ENCODE measurements at places on chromosomes 16 and 17. TPM values are rescaled to one million over a fixed set of nuclear protein-coding genes. Genes with fewer than 3 reads are reported as not detected.

GRCh38 chr16:67539691-67540635 is 11.3 kb downstream of the RIPOR1 start:
- no peak for DNase-seq

The C17orf113 gene
- 0.05 TPM for total RNA-seq

- DNase-seq: no peak
These were observed 22.2 kb downstream of the MMP15 start for GRCh38 chr16:58047557-58048348.

The TRAP1 gene
- 91.1 TPM for total RNA-seq

The NT5C gene
- 29.1 TPM for total RNA-seq

The SMIM5 gene
- total RNA-seq: not detected

DNA sequence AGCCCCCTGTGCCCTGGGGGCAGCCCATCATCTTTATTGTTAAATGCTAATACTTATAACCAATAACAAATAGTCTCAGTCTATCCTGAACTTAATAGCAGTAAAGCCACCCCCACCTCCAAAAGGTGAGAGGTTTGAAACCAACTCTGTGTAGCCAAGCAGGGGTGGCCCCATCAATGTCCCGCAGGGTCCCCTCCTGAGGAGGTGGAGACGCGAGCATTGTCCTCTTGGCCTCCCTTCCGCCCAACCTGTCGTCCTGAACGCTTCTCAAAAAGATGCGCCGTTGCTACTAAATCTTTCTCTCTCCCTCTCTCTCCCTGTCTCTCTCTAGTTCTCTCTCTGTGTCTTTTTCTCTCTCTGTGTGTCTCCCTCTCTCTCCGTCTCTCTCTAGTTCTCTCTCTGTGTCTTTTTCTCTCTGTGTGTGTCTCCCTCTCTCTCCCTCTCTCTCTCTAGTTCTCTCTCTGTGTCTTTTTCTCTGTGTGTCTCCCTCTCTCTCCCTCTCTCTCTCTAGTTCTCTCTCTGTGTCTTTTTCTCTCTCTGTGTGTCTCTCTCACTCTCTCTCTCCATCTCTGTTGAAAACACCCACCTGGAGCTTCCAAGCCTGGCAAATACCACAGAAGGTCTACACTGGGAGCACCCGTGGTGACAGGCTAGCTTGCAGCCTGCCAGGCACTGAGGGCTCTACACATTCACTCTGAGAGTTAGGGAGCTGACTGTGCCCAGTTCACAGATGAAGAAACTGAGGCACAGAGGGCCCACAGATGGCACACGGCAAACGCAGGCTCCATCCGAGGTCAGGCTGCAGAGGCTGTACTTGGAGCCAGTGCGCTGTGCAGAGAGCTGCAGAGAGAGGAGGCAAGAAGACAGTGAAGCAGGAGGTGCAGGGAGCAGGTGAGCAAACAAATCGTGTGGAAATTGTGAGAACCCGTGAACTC is 185.9 kb downstream of the C16orf95 start:
- DNase-seq: no peak

The OTOP3 gene
- total RNA-seq: not detected

DNA sequence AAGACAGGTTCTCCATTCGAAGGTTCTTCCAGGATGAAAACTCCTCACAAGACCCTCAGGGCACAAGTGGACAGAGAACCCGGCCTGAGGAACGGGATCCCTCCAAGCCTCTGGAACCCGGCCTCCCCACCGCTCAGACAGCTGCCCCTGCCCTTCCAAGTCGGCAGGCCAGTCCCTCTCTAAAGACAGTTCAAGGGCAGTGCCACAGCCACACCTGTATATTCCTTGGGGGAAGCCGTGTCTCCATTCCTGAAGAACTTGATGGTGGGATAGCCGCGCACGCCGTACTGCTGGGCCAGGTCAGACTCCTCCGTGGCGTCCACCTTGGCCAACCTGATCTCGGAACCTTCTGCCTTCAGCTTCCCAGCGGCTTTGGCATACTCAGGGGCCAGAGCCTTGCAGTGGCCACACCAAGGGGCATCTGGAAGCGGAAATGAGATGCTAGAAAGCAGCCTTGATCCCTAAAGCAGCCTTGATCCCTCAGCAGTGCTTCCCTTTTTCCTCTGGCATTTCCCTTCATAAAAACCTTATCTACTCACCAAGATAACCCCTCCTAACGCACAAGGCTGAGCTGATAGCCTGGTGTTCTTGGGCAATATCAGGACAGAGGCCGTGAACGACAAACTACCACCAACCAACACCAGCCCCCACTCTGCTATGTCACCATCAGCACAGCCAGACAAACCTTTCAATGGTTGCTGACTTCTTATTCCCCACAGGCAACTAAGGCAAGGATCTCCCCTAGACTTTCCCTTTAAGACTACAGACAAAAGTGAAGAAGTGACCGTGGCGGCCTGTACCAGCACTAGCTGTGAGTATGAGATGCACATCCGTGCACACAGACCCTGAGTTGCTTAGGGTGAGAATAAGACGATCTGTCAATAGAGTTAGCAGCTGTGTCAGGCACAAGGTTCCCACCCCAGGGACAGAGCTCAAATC is 1.1 kb downstream of the P4HB start:
- no peak for DNase-seq

DNA sequence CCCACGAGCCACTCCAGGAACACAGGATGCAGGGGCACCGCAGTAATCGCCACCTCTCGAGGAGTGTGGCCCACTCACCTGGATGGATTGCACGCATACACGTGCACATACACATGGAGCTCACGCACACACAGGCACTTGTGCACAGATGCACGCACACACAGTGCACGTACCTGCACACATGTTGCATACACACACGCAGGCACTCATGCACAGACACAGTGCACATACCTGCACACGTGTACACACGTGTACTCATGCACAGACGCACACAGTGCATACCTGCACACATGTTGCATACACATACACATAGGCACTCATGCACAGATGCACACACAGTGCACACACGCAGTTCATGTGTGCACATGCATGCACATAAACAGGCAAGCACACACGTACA is 11.6 kb upstream of the WDR45B start:
- no peak for DNase-seq

DNA sequence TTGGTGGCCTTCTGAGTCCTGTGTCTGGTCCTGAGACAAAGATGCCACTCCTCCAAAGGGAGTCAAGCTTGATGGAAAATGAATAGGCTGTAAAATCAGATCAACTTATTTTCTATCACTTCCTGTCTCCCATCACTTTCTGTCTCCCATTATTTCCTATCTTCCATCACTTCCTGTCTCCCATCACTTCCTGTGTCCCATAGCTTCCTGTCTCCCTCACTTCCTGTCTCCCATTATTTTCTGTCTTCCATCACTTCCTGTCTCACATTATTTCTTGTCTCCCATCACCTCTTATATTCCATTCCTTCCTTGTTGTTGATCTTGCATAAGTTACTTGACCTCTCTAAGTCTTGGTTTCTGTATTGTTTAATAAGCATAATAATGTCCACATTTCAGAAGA is 418.5 kb upstream of the EEF2KMT start:
- DNase-seq: no peak

The KRT28 gene
- total RNA-seq: not detected

DNA sequence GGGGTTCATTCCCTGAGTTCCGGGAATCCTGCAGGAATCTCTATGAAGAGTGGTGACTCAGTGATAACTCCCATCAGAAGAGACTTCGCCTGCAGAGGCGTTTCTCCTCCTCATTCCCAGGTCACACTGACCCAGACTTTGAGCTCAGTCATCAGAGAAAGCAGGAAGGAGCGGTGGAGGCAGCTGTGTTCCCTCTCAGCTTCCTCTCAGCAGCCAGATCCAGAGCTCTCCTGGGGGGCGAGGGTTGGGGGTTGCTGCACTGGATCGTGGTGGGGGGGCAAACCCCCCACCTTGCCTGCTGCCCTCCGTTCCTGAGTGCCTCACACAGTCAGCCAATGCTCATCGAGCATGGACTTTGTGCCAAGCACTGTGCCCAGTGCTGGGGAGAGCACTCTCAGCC is 271.2 kb downstream of the CBLN1 start:
- no peak for DNase-seq

The SPNS2 gene
- 4.2 TPM for total RNA-seq

GRCh38 chr16:31530405-31530804 is 2.7 kb downstream of the AHSP start:
- DNase-seq: no peak

- no peak for DNase-seq
These were observed 61.6 kb downstream of the TNRC6C start for GRCh38 chr17:78019976-78020716.

DNA sequence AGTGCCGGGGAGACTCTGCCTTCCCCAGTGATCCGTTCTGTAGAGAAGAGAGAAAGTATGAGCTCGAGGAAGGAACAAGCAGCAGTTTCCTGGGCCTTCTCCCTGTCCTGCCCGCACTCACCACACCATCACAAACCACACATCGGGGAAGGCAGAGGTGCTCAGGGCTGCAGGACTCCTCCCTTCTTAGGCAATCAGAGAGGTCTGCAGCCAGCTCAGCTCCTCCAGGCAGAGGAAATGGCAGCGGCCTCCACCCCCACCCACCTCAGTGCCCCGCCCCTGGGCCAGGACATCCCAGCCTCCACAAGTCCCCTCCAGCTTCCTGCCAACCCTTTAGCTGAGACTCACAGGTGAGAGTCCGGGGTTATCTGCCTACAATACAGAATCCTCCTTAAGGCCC is 2.0 kb downstream of the ZNF319 start:
- DNase-seq: no peak

The SPATA22 gene
- not detected for total RNA-seq

The C17orf78 gene
- not detected for total RNA-seq

The CHRNE gene
- 0.07 TPM for total RNA-seq

The SHBG gene
- not detected for total RNA-seq

The SOX15 gene
- total RNA-seq: not detected

DNA sequence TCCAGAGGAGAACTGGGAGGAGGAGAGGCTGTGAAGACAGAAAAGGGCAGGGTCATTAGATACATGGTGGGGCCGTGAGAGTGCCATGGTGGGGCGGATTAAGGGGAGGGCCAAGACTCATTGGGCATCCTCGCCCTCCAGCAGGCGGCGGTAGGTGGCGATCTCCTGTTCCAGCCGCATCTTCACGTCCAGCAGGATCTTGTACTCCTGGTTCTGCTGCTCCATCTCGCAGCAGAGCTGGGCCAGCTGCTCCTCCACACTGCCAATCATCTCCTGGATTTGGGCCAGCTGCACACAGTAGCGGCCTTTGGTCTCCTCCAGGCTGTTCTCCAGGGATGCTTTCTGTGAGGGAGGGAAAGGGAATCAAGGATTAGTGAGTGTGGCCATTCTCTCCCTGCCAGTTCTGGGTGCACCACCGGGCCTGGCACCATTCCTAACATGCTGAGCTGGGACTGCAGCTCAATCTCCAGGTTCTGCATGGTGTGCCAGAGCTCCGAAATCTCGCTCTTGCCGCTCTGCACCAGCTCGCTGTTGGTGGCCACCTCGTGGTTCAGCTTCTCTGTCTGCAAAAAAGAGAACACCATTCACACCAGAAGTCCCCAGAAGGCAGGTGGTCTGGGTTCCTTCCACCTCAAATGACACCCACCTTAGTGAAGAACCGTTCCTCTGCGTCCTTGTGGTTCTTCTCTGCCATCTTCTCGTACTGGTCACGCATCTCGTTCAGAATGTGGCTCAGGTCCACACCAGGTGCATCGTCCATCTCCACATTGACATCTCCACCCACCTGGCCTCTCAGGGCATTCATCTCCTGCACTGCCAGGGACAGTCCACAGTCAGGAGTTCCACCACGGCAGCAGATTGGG is 129.0 kb downstream of the CCDC144A start:
- no peak for DNase-seq

DNA sequence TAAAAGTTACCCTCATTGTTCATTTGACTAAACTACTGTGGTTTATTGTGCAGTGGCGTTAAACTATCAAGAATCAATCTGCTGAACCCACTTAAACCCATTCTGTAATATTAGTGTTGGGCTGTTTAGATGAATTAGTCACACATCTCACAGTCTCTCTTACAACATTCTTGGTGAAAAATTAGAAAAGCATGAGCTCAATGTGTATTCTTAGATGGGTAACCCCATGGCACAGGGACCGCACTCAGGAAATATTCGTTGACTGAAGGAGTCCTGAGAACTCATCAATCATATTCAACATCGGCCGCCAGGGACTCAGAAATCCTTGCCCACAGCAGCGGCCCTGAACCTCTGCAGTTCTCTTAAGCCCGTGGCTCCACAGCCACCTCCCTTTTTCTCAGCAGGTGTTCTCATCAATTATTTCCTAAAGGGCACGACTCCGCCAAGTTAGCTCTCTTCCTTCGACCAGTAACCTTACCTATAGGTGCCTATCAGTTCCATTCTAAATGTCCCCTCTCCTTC is 155.6 kb downstream of the STX8 start:
- DNase-seq: no peak

The DPEP1 gene
- not detected for total RNA-seq

DNA sequence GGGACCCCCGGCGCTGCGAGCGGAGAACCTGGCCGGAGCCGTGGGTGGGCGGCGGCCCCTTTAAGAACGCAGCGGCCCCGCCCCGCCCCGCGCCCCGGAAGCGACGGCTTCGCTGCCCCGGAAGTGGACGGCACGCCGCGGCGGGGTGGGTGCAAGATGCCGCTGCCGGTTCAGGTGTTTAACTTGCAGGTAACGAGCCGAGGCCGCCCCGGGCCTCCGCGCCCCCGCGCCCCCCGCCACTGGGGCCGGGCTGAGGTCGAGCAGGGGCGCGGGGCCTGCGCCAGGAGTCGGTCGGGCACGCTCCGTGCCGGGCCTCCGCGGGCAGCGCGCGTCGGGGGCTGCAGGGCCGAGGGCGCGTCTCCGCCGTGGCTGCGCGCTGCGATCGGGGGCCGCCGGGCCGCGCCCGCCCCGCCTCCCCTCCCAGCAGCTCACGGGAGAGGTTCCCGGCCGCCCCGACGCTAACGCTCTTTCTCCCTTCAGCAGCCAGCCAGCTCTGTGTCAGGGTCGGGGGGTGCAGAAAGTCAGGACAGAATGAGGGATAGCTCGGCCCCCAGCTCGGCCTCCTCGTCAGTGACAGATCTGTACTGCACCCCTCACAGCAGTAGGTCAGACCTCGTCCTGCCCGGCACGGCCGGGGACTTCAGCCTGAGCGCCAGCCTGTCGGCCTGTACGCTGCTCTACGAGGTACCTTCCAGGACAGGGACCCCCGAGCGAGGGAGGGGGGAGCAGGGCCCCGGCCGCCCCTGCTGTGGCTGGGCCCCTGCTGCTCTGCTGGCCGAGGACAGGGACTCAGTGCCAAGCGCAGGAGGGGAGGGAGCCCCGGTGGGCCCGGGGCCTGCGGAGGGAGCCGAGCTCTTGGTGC is at the start of the genes GPS1 and RFNG:
GPS1 (plus strand) TSS at position 123 of the 862 bp plus-strand sequence; CDS start at position 157, 34 bp downstream.
RFNG (minus strand) TSS at position 36 of the 862 bp plus-strand sequence. CDS start 45 bp downstream, outside the sequence.
- peak; percentile 75 for DNase-seq

Measured in MG63 (cell line).